MM.1S (cell line): ENCODE measurements at places on chromosomes 2 and 18.

DNA sequence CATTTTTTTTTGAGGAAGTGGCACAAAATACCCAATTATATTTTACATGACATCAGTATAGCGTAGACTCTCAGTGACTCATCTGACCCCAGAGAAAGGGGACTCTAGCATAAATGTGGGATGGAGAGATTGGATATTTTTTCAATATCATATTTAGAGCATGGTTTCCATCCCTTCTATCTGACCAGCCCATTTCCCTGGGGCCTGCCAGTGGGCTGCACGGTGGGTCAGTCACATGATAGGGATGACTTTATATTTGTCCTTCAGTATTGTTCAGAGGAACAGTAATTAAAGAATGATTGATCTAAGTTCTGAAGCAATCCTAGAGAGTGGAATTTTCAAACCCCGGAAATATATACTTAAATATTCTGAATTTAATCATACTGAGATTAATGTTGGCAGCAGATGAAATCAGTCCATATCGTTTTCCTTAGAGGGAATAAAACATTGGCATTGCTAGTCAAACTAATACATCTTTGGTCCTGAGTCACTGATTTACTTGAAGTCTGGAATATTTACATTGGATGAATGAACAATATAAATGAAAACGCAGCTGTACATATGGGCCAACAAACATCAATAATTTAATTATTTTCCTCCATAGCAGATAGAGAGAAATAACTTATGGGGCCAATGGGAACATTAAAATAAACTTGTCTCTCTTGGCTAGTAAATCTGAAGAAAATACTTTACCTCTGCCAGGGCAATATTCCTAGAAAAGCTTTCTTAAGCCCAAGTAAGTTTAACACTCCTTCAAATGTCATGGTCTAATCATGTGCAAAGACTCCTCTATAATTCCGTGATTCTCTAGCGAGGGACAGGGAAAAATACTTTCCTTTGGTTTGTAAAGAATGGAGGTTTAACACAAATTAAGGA is 563.6 kb upstream of the PKDCC start:
- H3K27me3 ChIP-seq, result no peaks in the 10 kb centered on the region
- no peaks in the 10 kb centered on the region for H3K36me3 ChIP-seq
- no peak overlapping the region for H3K27ac ChIP-seq
- peaks cover 12% of the 10 kb centered on the region for H3K4me1 ChIP-seq
- no peak overlapping the region for H3K4me3 ChIP-seq

DNA sequence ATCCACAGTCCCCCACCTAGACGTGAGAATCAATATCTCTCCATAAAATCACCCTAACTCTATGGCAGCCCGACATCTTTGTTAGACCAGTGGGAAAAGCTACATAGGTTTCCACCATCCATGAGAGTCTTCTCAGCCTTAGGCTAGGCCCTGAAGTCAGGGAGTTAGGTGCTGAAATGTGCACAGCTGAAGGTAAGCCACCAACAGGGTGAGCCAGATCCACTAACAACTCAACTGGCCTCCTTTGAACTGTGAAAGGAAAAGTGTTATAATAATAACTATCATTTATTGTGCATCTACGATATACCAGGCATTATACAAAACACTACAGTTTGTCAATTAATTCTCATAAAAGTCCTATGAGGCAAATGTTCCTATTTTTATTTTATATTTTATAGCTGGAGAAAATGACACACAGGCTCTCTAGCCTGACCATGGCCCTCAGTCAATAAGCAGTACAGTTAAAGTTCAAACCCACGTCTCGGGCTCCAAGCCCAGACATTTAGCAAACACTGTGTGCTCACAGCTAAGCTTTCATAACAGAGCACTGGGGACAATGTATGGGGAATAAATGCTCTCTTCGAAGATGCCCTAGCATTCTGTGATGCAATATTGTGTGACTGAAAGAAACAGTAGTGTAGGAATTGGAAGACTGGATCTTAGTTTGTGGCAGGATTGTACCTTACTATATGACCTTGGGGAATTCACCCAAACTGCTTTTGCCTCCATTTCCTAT is 11.2 kb upstream of the CYP27C1 start:
- H3K36me3 ChIP-seq, result no peaks in the 10 kb centered on the region
- no peaks in the 10 kb centered on the region for H3K27me3 ChIP-seq
- DNase-seq, result no peak

DNA sequence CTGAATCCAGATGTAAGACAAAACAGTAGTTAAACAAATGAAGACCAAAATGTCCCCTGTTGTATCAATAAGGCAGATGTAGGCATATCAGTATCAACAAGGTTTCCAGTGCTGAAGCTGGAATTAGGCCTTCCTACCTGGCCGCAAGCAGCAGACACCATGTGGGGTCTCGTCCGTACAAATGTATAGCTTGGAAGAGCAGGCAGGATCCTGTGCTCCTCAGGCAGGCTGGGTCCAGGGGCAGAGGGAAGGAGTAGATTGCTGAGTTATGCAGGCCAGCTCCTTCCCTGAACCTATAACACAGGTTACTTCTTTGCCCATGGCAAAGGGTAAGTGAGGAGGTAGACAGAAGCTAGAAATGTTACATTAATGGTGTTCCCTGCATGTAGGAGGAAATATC is 23.5 kb downstream of the NTSR2 start:
- no peaks in the 10 kb centered on the region for H3K36me3 ChIP-seq
- H3K4me1 ChIP-seq, result no peaks in the 10 kb centered on the region
- H3K27ac ChIP-seq, result no peak overlapping the region
- H3K4me3 ChIP-seq, result no peak overlapping the region

DNA sequence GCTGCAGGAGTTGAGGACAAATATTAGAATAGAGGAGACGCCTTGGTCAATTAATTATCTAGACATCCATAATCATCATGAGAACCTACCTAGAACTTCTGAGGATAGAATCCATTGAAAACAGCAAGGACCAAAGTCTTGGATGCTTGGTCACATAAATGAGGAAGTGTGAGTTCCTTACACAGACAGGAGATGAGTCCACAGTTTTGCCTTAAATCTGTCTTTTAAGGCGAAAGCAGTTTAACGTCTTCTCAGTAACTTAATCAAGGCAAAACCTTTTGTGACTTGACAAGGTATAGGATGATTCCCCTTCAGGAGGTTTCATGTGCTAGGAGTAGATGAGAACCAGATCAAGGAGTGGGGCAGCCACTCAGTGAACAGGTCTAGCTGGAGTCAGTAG is 1783.2 kb upstream of the CELF4 start:
- no peak for DNase-seq
- H3K36me3 ChIP-seq, result no peaks in the 10 kb centered on the region
- H3K4me1 ChIP-seq, result no peaks in the 10 kb centered on the region
- no peak overlapping the region for H3K4me3 ChIP-seq

GRCh38 chr18:57581301-57581934 is 5.1 kb downstream of the FECH start:
- H3K4me1 ChIP-seq, result peaks cover 29% of the 10 kb centered on the region
- peak; percentile 80 for DNase-seq
- H3K27ac ChIP-seq, result peak overlapping the region; percentile 93
- H3K27me3 ChIP-seq, result no peaks in the 10 kb centered on the region
- H3K4me3 ChIP-seq, result peak overlapping the region; percentile 48

- no peak overlapping the region for H3K27ac ChIP-seq
- H3K4me1 ChIP-seq, result no peaks in the 10 kb centered on the region
- DNase-seq, result no peak
- H3K4me3 ChIP-seq, result no peak overlapping the region
- H3K27me3 ChIP-seq, result no peaks in the 10 kb centered on the region
Observed at GRCh38 chr2:188305271-188305670, 13.6 kb downstream of the GULP1 start.

DNA sequence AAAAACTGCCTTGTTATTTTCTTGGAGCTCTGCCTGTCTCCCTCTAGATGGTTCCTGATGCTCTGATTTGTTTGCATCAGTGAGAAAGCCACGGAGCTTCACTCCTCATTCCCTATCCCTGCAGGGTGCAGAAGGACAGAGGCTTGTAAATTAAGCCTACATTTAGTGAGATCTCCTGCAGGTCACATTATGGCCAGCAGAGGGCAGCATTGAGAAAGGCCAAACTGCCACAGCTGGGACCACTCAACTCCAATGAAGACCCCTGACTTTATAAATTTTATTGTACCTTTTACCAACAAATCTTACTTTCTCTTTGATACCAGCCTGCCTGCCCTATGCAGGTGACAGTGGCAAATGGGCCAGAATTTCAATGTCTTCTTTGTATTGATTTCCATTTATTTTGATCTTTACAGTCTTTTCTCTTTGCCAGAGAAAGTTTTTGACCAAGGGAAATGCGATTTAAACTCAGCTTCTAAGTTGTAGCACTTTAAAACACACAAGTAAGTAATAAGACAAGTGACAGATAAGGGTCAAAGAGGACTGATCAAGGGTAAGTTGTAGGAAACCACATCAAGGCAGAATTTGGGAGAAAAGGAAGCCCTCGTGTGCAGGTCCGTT is 1029.1 kb upstream of the KLHL29 start:
- no peaks in the 10 kb centered on the region for H3K4me1 ChIP-seq
- no peaks in the 10 kb centered on the region for H3K36me3 ChIP-seq
- no peaks in the 10 kb centered on the region for H3K27me3 ChIP-seq
- DNase-seq, result peak; percentile 42
- no peak overlapping the region for H3K27ac ChIP-seq

DNA sequence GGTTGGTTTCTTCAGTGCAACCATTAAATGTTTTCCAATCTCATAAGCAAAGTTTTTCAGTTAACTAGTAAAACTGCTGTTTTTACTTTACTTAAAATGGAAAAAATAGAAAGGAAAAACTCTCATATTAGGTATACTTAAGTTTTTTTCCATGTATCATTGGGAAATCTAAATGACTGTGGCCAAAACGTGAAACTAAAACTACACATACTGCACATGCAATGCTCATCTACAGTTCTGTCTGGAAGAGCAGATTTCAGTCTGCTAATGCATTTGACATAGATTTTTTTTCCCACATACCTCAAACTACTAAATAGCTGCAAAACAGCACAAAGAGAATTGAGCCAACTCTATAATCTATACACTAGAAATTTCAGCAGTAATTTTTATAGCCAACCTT is 62.6 kb downstream of the COL5A2 start:
- no peak overlapping the region for H3K27ac ChIP-seq
- DNase-seq, result no peak
- H3K4me3 ChIP-seq, result no peak overlapping the region
- H3K36me3 ChIP-seq, result no peaks in the 10 kb centered on the region
- H3K27me3 ChIP-seq, result no peaks in the 10 kb centered on the region

DNA sequence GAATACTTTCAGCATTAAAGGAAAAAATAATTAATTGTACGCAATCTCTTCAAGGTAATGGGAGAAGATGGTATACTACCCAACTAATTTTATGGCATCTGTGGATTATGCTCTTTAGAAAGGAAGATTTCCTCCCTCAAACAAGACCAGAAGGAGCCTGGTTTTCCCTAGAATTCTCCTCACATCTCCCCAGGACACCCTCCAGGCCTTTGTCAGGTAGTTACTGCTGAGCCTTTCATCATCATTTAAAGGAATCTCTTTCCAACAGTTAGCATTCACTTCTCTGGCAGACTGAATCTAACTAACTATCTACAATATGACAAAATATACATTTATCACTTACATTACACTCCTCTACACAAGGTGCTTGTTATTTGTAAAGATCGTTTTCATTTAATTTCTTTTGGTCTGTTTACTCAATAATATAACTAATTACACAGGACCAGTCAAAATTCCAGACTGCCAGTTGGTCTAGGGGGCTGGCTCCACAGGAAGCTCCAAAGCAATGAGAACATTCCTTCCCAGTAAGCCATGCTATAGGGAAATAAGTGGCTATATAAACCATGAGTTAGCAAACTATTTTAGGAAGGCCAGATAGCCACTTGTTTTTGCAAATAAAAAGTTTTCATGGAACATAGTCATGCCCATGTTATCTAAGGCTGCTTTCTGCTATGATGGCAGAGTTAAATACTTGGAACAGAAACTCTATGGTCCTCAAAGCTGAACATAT is 19.1 kb downstream of the ZNF24 start:
- no peaks in the 10 kb centered on the region for H3K4me1 ChIP-seq
- DNase-seq, result no peak
- no peak overlapping the region for H3K27ac ChIP-seq
- no peak overlapping the region for H3K4me3 ChIP-seq

DNA sequence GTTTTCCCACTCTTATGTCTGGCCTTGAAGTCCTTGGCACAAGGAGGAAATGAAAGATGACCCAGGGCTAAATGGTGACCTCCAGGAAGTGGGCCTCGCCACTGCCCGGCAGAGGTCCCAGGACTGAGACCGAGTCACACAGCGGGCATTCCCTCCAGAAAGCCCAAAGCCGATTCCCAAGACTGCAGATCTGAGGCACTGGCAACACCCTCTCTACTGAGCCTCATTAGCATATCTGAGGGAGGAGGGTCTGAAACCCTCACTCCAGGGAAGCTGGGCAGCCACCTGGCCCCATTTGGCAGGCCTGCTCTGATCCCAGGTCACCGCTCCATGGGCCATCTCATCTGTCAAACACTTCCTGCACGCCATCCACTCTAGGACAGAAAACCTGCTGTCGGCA is 29.1 kb downstream of the FAM178B start:
- H3K27ac ChIP-seq, result no peak overlapping the region
- DNase-seq, result no peak
- H3K36me3 ChIP-seq, result no peaks in the 10 kb centered on the region
- H3K4me3 ChIP-seq, result no peak overlapping the region
- 0 out of 2 replicates have a peak, but pooled peaks cover 6% of the 10 kb centered on the region for H3K4me1 ChIP-seq
- H3K27me3 ChIP-seq, result no peaks in the 10 kb centered on the region

GRCh38 chr2:196729418-196729817 is 70.1 kb downstream of the GTF3C3 start:
- peaks cover 10% of the 10 kb centered on the region; the same call in 1 of the 2 replicates for H3K4me1 ChIP-seq
- H3K4me3 ChIP-seq, result no peak overlapping the region
- no peak for DNase-seq
- no peaks in the 10 kb centered on the region for H3K27me3 ChIP-seq

- H3K27me3 ChIP-seq, result no peaks in the 10 kb centered on the region
- DNase-seq, result no peak
- no peaks in the 10 kb centered on the region; the same call in 1 of the 2 replicates for H3K36me3 ChIP-seq
- no peak overlapping the region for H3K27ac ChIP-seq
- H3K4me3 ChIP-seq, result no peak overlapping the region
- H3K4me1 ChIP-seq, result no peaks in the 10 kb centered on the region
Observed at GRCh38 chr2:99431587-99432275, 58.1 kb downstream of the REV1 start.

DNA sequence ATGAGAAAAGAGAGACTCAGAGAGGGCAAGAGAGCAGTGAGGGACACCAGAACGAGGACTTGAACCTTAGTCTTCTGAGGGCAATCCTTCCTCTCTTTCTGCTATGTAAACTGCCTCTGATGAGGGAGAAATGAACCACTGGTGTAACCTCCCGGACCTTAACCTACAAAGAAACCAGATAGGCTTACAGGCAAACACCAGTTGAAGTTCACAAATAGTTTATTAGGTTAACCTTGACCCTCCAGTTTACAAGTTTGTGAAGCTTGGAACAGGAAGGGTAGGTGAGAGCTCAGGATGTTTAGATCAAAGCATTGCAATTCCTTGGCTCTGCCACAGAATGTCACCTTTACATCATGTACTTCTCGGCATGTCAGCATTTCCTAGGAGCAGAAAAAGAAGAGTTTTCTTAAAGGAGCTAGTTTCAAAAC is 486.4 kb upstream of the SPRED2 start:
- no peak overlapping the region for H3K27ac ChIP-seq
- H3K4me1 ChIP-seq, result peaks cover 30% of the 10 kb centered on the region
- no peak overlapping the region for H3K4me3 ChIP-seq
- DNase-seq, result no peak
- H3K36me3 ChIP-seq, result no peaks in the 10 kb centered on the region

- H3K36me3 ChIP-seq, result no peaks in the 10 kb centered on the region
- no peak overlapping the region for H3K27ac ChIP-seq
- no peak for DNase-seq
- H3K4me1 ChIP-seq, result peaks cover 26% of the 10 kb centered on the region
- no peaks in the 10 kb centered on the region for H3K27me3 ChIP-seq
Observed at GRCh38 chr2:112883669-112884068, 27.3 kb upstream of the IL37 start.

GRCh38 chr2:167293943-167294775 is 405.9 kb downstream of the XIRP2 start:
- H3K4me3 ChIP-seq, result peak overlapping the region; percentile 41
- no peak for DNase-seq
- no peaks in the 10 kb centered on the region for H3K27me3 ChIP-seq
- H3K27ac ChIP-seq, result no peak overlapping the region
